Brain (organoid and tissue), 16 donors: ENCODE measurements at places on chromosomes 12 and 14.
A peak's percentile ranks its signal among the peaks of the same experiment; 100 is the strongest.

DNA sequence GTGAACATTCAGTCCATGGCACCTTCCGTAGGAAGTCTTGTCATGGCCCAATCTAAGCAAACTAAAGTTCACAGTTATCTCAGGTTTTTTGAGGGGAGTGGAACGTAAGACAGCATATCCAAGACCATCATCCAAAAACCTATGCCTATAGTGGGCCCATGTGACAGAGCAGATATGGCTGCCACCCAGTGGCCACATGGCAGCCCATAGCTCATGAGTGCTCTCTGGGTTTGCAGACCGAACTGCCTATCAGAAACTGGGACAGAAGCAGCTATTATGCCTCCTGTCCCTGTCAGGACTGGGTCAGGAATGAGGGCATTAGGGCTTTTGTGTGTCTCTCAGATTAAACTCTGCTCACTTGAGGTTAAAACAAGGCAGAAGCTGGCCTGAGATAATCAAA, 503.7 kb downstream of the NRXN3 start:
- no peak for DNase-seq

- no peak for DNase-seq
These were observed 54.7 kb downstream of the LRCOL1 start for GRCh38 chr12:132555686-132556085.

- DNase-seq, result no peak
These were observed 24.4 kb downstream of the SLC11A2 start for GRCh38 chr12:51001799-51002198.

DNA sequence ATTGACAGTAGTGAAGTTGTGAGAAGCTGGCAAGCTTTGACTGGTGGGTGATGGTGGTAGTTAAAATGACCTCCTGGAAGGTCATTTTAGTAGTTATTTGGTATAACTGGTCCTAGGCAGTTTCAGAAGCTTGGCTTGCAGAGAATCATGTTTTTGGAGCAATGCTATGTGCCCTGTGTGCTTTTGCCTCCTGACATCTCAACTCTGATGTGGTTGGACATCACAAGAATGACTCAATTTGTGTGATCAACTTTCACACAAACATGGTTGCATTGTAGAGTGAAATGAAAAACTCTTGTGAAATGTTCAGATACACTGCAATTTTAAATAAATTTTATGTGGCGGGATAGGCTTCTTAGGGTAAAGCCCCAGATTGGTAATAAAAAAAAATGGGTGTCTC, 8.3 kb upstream of the ABCD2 start:
- DNase-seq, result no peak

DNA sequence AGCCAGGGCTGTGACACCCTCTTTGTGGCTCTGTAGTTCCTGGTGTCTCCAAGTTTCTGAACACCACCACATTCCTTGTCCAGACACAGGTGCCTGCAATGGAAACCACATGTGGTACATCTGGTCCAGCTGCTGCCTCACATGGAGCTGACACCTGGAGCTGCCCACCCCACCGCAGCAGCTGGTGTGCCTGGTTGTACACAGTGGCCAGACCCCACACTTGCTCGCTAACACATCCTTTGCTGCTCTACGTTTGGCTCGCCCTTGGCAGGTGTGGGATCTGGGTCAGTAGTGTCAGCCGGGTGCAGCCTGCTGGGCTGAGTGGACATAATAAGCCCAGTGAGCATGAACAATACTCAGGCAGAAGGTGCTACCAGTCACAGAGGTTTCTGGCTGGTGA, 198.9 kb downstream of the ADGRD1 start:
- no peak for DNase-seq

- DNase-seq, result no peak
These were observed 350.7 kb downstream of the PRKD1 start for GRCh38 chr14:29576927-29577326.

- peak; percentile 69 for DNase-seq
These were observed 1.4 kb upstream of the SOX5 start for GRCh38 chr12:23950775-23951451.

- DNase-seq, result peak; percentile 16
These were observed 272.7 kb upstream of the DIO3 start for GRCh38 chr14:101288436-101289229.

DNA sequence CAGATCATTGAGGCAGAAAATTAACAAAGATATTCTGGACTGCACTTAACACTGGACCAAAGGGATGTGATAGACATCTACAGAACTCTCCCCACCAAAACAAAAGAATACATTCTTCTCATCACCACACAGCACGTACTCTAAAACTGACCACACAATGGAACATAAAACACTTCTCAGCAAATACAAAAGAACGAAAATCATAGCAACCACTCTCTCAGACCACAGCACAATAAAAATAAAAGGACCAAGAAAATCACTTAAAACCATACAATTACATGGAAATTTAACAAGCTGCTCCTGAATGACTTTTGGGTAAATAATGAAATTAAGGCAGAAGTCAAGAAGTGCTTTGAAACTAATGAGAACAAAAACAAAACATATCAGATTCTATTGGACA, 254.0 kb upstream of the STXBP6 start:
- no peak for DNase-seq

DNA sequence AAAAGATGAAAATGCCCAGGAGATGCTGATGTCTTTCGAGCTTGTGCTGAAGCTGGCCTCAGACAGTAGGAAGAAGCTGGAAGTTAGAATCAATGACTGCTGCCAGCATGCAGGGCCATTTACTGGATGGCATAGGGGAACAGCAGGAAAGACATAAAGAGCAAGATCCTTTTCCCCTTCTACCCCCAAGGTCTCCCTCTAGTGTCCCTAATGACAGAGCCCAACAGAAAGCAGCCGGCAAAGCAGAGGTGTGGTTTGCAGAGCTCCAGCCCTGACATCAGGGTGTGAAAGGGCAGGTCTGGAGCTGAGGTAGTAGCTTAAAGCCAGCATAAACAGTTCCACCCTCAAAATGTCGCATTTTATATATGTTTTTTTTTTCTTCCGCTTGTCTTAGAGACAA, 1560.7 kb upstream of the TMEM132C start:
- no peak for DNase-seq

GRCh38 chr12:131827961-131828534, at the start of gene MMP17:
TSS of gene MMP17 (plus strand) at chr12:131828393. CDS start at chr12:131828495, 102 bp downstream.
- DNase-seq, result peak; percentile 88

DNA sequence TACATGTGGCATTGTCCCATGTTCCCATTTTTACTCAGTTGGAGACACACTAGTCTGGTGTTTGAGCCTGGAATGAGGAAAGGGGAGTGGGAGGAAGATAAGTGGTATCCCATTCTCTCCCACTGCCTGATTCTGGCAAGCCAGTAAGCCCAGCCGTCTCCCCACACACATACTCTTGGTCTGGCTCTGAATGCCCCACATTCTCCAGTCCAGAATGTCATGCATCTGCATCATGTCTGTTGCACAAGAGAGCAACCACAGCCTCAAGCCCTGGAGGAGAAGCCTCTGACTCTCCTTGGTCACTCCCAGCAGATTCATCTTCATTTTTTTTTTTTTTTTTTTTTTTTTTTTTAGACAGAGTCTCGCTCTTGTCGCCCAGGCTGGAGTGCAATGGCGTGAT, 48.0 kb downstream of the DRAM1 start:
- no peak for DNase-seq

DNA sequence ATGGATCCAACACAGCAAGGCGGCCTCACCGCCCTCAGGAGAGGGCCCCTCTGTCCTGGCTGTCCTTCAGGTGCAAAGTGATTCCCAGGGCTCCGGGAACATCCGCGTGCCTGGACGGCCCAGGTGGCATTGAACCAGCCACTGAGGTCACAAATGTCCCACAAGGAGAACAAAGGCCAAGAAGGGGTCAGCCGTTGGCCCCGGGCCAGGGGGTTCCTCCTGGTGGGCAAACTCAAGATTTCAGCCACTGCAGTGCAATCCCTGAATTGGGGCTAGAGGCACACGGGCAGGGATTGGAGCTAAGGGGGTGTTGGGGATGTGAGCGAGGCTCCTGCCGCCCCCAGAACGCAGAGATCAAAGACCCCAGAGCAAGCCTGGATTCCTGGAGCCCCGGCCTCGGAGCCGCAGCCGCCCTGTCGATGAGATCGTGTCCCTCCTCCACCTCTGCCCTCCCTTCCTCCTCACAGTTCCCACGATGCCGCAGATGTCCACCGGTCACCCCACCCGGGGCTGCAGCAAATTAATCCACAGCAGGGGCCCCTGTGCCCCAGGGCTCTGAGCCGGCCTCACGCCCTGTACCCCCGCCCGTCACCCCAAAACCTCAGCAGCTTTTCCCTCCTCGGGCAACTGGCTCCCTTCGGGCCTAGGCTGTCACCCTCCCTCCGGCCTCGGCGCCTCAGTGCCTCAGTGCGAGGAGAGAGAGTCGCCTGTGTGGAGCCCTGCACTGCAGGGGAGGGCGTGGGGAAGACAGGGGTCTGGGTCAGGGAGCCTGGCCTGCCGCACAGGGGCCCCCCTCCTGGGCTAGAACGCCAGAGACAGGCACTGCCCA, 56.7 kb upstream of the GALNT9 start:
- no peak for DNase-seq

DNA sequence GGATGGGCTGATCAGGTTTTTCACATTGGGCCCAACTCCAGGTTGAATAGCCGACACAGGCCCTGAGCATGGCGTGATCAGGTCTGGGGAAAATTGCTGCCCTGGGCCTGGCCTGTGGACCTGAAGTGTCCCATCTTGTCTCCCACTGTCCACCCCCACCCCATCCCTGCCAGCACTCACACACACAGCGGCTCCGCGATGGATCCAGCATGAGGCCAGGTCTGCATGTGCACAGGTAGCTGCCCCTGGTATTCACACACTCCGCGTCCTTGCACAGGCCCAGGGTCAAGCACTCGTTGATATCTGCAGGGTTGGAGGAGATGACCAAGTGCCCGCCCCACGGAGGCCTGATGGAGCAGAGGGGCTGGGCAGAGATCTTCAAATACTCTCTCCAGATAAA, 38.7 kb downstream of the ISCA2 start:
- no peak for DNase-seq

GRCh38 chr12:128852885-128853599, at the start of gene GLT1D1:
TSS of gene GLT1D1 (plus strand) at chr12:128853478. CDS start at chr12:128853582, 104 bp downstream.
- no peak for DNase-seq

DNA sequence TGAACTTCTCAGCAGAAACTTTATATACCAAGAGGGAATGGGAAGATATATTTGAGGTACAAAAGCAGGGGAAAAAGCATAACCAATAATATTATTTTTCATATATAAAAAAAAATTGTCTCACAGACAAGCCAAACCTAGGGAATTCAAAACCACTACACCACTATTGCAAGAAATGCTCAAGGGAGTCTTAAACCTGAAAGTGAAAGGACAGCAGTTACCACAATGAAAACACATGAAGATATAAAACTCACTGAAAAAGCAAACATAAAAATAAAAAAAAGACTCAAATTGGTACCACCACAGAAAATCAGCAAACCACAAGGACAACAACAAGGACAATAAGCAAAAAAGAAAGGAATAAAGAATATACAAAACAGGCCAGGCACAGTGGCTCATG, 131.9 kb downstream of the CEP128 start:
- no peak for DNase-seq

- no peak for DNase-seq
These were observed 52.1 kb downstream of the RCOR1 start for GRCh38 chr14:102644523-102644922.

DNA sequence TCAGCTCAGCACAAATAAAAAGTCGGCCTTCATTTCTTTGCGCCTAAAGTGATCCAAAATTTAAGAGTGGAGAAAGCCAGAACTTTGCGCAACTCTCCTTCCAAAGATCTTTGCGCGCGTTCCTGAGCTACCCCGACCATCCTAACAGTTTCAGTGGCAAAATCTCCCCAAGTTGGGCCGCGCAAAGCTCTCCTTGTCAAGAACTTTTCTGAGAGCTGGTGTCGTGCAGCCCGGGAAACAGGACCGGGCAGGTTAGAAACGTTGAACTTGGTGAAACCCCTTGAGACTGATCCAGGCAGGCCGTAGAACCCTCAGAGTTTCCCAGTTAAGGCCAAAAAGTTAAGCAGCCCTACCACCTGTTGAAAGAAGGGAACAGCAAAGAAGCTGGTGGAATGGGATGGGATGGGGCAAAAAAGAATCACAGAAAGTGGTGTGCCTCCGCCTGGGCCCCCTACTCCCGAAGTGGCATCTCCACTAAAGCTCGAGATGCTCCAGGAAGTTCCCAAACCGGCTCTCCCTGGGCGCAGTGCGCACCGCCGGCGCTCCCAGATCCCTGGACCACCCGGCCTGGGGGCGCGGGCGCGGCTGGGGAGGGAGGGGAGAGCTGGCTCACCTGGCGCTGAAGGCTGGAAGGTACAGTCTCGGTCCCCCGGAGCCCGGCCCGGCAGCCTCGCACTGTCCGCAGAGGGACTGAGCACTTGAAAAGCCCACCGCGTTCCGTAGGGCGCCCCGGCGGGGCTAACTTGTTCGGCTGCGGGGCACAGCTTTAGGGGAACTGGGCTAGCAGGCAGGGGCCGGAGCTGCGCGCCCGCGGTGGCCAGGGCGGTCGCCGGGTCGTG, 768 bp downstream of the DBX2 start:
- peak; percentile 7 for DNase-seq

DNA sequence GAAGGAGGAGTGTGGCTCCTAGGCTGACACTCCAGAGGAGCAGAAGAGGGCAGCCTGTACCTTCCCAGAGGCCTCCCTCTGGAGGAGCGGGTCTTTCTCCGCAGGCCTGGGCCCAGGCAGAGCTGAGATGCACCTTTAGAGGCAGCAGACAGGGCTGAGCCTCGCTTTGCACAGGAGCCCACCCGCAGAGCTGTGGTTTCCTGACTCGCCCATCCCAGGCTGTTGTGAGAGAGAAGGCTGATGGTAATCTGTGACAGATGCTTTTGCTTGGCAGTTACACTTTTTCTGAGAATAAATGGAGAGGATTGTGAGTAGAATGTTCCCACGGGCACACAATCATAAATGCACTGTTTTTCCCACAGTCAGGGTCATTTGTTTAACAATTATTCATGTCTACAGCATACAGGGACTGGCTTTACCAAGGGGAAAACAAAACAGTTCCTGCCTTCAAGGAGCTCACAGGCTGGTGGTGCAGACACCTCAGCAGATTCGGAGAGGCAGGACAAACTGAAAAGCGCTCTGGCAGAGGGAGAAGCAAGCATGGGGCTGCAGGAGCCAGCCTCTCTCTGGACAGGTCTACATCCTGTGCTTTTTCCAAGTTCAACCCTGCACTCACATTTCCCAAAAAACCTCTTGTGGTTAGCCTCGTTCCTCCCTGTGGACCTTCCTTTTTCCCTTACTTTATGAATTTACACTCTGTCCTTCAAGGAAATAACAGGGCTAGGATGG, 13.9 kb downstream of the EVL start:
- DNase-seq, result peak; percentile 27

GRCh38 chr14:66477567-66477966, 8.6 kb upstream of the CCDC196 start:
- no peak for DNase-seq

GRCh38 chr12:124874988-124875802, 11.5 kb upstream of the SCARB1 start:
- no peak for DNase-seq

DNA sequence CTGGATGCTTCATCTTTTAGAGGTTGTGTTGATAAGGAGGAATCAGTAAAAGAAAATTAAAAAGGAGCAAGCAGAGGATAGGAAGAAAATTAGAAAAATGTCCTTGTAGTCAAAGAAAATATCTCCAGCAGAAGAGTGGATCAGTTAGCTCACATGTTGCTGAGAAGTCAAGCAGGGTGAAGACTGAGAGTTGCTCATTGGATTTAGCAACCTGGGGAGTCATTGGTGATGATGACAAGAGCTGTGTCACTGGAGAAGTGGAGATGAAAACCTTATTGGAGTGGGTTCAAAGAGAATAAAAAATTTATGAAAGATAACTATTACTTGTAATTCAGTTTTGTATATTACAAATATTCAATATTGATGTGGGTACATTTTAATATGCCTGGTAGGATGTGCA, 9.8 kb downstream of the FRMD6 start:
- DNase-seq, result no peak

GRCh38 chr14:55980970-55981369, 137.2 kb upstream of the PELI2 start:
- DNase-seq, result no peak

- no peak for DNase-seq
These were observed 33.0 kb downstream of the MTHFD1 start for GRCh38 chr14:64421166-64421565.
